ENCODE measurements at places on chromosomes 16 and 17.

DNA sequence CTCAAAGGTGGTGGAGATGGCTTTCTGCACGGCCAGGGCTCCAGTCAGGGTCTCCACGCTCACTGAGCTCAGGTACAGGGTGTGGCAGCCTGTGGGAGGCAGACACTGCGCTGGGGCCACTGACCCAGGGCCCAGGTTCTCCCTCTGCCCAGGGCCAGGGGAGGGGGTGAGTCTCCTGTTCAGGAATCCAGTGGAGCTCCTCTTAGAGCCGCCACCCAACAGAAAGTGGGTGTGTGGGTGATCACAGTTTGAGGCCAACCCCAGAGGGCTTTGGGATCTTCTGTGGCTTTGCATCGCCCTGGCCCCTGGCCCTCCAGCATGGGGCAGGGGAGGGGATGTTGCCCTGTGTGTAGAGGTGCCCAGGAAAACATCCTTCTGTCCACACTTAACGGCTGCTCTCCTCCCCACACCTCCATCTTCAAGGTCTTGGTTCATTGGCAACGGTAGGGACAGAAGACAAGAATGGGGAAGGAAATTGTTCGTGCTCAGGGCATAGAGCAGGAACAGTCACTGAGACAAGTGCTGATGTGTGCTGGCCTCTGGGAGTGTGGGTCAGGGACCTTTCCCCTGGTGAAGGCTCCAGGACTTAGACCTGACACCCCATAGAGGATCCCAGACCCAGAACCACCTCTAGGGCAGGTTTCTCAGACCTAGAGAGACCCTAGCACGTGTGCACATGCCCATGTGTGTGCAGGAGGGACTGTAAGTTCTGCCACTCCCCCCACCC, 21.5 kb downstream of the TNS4 start:
- no peak for DNase-seq

DNA sequence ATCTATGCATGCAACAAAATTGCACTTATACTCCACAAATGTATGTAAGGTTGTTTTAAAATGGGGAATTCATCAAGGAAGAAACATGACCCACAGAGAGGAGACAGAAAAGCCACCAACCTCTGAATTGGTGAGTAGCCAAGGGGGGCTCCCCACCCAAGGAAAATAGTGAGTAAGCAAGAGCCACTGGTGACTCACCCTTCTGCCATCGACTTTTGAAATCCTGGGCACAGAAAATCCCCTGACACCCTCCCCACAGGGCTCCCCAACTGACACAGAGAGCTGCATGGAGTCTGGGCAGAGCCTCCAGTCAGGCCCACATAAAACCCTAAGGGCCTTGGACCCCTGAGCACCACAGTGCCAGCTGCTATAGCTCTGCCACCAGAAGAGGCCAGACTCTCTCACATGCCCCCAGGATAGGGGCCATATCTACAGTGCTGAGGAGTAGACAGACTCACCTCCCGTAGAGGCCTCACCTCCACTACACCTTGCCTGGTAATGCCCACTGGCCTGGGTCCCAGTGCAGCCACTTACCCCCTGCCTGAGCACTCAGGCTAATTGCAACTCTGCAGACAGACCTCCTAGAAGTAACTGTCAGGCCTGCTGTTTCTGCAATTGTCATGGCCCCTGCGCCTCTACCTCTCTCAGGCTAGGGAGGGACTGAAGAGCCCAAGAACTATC, 244.7 kb upstream of the WSB1 start:
- DNase-seq = no peak

DNA sequence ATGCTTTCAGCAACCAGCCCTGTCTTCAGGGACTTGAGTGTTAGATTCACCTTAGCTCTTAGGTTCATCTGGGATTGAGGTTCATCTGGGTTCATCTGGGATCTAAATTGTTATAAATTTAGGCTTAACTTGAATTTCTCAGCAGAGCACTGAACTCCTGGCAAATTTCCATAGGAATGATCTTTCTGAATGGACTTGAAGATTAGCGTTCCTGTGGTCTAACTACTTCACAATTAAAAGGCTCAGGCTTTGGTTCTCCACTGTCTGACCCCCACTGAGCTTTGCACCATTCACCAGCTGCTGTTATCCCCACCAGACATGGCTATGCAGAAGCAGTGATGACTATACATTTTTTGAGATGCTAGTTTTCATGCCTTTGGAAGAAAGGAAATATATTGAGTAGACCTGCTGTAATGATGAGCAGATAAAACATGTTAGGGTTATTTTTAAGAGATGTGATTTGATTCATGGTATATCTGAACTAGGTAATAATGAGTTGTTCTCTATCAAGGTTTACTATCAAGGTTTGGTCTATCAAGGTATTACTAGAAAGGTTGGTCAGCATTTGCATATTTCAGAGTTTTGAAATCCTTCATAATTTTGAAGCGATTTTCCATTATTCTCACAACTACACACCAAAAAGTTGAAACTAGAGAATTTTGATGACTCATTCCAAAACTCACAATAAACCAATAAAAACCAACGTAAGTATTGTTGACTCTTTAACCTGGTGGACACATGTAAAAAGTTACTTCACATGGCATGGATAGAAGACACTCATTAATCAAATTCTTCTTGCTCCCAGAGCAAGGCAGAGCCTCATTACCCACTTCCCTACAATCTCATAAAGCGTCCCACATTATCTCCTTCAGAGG, 71.7 kb downstream of the SNX11 start:
- DNase-seq = no peak

GRCh38 chr17:80649200-80649644, 104.6 kb downstream of the RPTOR start:
- DNase-seq = no peak

DNA sequence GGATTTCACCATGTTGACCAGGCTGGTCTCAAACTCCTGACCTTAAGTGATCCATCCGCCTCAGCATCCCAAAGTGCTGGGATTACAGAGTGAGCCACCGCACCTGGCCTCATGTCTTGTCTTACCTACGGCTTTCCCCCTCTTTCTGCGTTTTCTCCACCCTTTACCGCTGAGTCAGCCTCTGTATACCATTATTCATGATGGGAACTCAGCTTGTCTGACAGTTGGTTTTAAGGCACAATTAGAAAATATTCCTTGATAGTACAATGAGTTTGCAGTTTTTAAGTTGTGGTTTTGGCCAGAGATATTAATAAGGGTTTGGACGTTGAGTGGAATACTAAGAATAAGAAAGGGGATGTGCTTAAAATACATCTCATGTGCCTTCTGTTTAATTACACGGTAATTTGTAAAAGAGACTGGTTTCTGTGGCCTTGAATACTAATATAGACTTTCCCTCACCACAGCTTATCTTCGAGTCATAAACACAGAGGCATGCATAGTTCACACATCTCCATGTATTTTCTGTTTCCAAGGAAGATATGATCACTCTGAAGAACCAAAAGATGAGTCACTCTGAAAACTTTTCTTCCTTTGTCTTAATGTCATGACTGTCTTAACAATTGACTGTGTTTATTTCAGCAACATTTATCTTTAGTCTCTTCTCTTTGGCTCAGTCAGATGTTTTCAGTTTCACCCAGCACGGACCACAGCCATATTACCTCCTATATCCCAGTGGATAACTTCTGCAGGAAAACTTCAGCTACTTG, 54.4 kb downstream of the PITPNC1 start:
- DNase-seq = no peak

GRCh38 chr17:31405890-31406371, 14.5 kb downstream of the RAB11FIP4 start:
- no peak for DNase-seq

DNA sequence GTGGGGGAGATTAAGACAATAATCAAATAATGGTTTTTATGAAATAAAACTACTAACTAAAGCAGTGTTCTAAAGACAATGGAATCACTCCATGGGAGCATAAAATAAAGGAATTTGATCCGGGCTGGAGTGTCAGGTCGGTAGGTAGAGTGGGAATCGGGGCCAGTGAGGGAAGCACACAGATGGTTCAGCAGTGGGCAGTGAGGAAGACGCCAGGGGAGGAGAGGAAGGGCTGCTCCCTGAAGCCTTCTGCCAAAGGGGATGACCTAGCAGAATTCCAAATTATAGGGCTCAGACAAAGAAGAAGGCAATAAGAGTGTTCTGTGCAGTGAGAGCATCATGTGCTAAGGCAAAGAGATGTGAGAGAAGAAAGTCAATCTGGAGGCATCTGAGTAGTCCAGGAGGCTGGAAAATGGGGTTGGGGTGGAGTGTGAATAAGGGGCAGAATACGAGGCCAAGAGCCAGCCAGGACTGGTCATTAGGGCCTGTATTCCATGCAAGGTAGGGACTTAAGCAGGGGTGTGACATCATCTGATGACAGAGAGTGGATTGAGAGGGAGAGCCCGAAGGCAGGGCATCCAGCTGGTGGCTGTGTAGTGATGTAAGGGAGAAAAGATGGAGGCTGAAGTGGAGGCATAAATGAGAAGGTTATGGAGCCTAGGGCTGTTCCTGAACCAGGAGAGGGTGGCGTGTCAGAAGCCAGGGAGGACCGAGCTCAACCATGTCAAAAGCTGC, 137.6 kb downstream of the COPRS start:
- no peak for DNase-seq

DNA sequence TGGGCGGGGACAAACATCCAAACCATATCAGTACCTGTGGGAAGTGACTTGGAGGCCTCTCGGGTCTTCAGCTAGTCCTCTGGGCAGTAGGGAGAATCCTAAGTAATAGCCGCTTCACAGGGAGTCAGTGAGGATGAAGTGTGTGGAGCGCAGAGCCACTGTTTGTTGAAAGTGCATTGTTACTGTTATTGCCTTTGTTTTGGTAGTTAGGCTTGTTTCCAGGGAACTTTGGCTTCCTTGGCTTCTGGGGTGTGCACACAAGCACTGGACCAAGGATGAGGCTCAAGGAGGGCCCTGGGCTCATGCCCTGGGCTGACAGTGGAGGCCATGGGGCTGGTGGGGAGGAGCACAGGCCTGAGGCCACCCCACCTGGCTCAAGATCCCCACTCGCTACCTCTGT, 141.6 kb downstream of the CLEC16A start:
- no peak for DNase-seq

DNA sequence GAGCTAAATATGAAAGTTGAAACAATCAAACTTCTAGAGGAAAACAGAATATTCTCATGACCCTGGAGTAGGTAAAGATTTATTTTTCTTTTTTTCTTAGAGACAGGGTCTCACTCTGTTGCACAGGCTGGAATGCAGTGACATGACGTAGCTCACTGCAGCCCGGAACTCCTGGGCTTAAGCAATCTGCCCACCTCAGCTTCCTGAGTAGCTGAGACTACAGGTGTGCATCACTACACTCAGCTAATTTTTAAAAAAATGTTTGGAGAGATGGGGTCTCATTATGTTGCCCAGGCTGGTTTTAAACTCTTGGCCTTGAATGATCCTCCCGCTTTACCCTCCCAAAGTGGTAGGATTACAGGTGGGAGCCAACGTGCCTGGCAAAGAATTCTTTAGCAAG, 15.5 kb downstream of the IKZF3 start:
- DNase-seq = no peak

- no peak for DNase-seq
These were observed 50.6 kb downstream of the MARF1 start for GRCh38 chr16:15592324-15592723.

DNA sequence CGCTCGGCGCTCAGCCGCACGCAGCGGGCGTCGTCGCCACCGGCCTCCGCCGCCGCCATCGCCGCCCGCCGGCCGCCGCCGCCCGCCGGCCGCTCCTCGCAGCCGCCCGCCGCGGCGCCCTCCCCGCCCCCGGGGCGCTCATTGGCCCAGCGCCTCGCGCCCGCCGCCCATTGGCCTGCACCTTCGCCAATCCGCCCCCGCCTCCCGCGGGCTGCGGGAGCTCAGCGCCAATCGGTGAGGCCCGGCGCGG, at the start of gene PGP:
PGP (minus strand) TSS at position 122 of the 250 bp plus-strand sequence; CDS start at position 59, 63 bp downstream.
- no peak for DNase-seq

DNA sequence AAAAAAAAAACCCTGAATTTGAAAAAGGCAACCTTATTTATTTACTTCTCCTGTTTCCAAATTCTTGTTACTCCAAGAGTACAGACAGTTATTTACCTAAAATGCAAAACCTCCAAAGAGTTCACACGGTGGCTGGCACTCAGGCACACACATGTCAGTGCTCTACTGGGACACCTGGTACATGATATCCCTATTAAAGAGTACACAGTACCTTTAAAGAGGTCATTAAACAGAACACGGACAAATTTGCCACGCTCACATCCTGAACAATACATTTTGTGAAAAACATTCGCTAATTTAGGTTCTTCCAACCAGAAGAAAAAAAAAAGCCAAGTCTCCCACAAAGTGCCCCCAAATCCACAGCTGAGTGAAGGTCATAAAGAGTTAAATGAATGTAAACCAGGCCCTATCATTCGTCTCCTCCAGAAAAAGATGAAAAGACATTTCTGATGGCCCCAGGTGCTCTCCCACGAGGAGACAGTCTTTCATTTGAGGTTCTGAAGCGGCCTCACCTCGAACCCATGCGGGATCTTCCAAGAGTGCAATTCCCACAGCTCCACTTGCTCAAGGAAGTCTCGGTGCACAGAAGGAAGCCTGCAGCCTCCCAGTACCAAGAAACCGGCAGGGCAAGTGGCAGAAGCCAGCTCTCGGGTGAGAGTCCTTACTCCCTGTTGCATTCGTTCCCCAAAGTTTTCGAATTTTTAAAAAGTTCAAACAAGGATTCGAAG, 993 bp downstream of the ERN1 start:
- DNase-seq = no peak

- DNase-seq = peak; percentile 38
These were observed 6.0 kb upstream of the TPPP3 start for GRCh38 chr16:67399218-67399733.

DNA sequence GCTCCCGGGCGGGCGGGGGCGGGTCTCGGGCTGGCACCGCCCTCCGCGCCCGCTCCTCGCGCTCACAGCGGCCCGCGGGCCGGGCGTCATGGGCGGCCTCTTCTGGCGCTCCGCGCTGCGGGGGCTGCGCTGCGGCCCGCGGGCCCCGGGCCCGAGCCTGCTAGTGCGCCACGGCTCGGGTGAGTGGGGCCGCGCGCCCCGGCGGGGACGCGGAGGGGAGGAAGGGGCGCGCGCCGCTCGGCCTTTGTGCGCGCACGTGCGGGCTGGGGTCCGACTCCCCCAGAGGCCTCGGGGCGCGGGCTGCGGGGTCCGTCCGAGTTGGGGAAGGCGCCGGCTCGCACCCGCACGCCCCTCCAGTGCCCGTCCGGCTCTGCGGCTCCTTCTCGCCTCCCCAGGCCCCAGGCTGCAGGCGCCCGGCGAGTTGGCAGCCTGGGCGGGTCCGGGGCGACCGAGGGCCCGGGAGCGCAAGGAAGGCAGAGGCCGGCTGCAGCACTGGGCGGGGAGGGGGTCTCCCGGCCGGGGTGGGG, at the start of gene NME4:
NME4 (plus strand) TSS at position 65 of the 527 bp plus-strand sequence; CDS start at position 89, 24 bp downstream.
- DNase-seq = no peak

GRCh38 chr17:27631897-27632725, 1.1 kb downstream of the LGALS9 start:
- no peak for DNase-seq

DNA sequence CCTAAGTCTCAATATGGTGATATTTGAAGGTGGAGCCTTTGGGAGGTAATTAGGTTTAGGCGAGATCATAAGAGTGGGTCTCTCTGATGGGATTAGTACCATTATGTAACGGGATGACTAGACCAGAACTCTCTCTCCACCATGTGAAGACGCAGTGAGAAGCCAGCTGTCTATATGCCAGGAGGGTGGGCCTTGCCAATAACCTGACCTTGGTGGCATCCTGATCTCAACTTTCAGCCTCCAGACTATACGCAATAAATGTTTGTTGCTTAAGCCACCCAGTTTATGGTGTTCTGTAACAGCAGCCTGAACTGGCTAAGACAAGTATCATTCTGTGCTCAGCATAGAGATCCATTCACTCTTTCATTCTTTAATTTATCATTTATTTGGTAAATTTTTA, 167.2 kb upstream of the CDH11 start:
- DNase-seq = no peak

All from stimulated activated CD4-positive, alpha-beta T cell treated with anti-CD3 and anti-CD28 coated beads, TNF-alpha, amount 100 ng/mL, for 1 hour (primary cell).